ENCODE measurements at places on chromosomes 12 and 14. TPM values are rescaled to one million over a fixed set of nuclear protein-coding genes. Genes with fewer than 3 reads are reported as not detected.

The KLRC1 gene
- 2.0 TPM for total RNA-seq

The DPF3 gene
- total RNA-seq, result 11.2 TPM

The PLEKHD1 gene
- 0.18 TPM for total RNA-seq

The WNT1 gene
- not detected for total RNA-seq

The RPS6KL1 gene
- 13.3 TPM for total RNA-seq

The CEBPE gene
- total RNA-seq, result not detected

DNA sequence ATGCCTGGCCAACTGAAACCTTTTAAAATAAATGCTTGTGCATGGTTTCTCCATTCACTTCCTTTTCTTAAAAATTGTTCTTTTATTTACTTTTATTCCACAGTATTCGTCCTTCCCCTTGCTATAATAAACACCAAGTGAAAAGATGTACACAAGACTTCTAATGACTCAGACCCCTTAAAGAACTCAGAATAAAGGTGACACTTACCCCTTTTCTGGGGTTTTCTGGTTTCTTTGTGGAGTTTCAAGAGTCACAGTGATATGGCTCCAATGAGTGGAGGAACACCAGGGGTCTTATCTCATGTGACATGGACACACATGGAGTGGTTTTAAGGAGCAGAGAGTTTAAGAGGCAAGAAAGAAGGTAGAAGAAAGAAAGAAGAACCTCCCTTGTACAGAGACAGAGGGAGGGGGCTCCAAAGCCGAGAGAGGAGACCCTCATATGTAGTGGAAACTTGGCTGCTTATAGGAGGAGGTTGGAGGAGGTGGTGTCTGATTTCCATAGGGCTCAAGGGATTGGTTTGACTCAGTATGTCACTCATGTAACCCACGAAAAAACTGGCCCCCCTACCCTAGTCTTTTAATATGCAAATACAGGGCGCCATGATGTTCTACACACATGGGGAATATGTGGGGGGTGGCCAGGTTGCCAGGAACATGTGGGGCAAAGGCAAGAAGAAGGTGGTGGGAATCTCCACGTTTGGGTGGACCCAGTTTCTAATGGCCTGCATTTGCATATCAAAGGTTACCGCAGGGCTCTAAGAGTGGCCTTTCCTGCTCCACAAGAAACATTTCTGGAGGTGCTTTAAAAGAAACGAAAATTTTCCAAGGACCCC, 22.1 kb upstream of the CD69 start:
- no peak for DNase-seq

GRCh38 chr12:468671-469389, 9.1 kb downstream of the B4GALNT3 start:
- DNase-seq, result no peak

- no peak for DNase-seq
These were observed 75.5 kb upstream of the RERGL start for GRCh38 chr12:18165422-18165871.

GRCh38 chr14:20350282-20350681, 6.8 kb downstream of the PARP2 start:
- DNase-seq, result no peak

- no peak for DNase-seq
These were observed 174.6 kb downstream of the PTCSC3 start for GRCh38 chr14:36001936-36002335.

DNA sequence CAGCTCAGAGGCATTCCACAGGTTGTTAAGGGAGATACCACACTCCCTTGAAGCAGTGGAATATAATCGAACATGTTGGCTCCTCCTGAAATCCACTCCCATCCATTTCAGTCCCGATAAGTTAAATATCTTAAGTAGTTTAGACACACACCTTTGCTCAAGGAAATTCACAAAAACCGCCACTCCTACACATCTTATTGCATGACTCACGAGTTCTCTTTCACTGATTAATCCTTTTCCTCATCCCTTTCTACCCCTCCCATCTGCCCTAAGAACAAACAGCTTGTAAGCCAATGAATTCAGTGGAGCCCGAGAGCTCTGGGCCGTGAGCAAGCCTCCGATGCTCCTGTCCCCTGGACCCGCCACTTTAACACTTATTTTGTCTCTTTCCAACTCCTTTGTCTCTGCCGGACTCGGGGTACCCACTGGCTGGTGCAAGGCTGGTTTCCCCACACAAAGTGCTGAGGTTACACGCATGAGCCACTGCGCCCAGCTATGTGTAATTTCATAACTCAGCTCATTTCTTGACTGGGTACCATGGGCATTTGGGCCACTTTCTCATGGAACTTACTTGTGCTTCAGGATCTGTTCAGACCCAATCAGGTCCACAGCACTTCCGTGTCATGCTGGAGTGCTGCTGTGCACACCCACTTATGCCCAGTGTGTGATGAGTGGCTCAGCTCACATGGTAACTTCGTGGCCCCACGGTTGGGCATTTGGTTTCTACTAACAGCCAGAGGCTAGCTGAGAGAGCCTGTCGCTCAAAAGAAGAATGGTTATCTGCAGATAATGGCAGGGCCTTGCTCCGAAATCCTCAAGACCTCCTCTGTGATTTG, 171.8 kb upstream of the ALG10B start:
- no peak for DNase-seq

DNA sequence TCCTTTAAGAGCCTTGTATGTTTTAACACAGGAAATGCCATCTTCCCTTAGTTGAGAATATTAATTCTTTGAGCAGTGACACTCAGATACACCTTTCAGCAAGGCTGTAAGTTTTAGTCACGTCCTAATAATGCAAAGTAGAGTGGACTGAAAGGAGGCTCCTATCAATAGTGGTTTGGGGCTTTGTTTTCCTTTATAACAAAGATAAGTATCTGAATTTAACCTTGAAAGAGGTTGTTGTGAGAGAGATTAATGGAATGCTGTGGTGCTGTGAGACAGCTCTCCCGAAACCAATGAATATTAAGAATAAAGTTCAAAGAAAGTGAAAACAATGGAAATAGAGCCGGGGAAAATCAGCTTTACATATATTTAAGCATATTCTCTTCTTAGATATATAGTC, 259.6 kb downstream of the ERC1 start:
- DNase-seq, result no peak

- no peak for DNase-seq
These were observed 42.1 kb downstream of the GRIP1 start for GRCh38 chr12:66636771-66637170.

DNA sequence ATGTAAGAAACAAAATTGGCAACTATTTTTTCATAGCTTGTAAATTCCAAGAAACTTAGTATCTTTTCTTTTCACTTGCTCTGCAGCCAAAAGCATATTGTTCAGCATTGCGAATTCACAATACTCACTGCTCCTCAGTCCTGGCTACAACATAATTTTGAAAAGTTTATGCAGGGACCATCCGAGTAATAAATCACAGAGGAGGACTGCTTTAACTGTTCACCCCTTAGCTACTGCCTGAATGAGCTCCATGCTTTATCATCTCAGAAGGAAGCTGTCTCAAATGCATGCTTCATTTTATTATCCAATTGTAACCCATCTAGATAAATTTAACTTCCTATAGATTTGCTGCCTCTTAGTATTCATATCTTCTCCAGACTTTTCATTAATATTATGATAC, 827.8 kb downstream of the DIO2 start:
- no peak for DNase-seq

DNA sequence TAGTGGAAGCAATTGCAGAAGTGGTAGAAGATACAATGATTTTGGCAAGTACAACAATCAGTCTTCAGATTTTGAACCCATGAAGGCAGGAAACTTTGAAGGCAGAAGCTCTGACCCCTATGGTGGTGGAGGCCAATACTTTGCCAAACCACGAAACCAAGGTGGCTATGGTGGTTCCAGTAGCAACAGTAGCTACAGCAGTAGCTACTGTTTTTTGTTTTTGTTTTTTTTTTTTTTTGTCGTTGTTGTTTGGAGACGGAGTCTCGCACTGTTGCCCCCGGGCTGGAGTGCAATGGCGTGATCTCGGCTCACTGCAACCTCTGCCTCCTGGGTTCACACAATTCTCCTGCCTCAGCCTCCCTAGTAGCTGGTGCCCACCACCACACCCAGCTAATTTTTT, 47.4 kb downstream of the IFNG-AS1 start:
- DNase-seq, result no peak
